Activated T-helper 1 cell treated with anti-CD3 and anti-CD28 coated beads, Interleukin-2, amount 50 U/mL, for 16 hours (primary cell): ENCODE measurements at places on chromosomes 5 and 9.
A peak's percentile ranks its signal among the peaks of the same experiment; 100 is the strongest.

DNA sequence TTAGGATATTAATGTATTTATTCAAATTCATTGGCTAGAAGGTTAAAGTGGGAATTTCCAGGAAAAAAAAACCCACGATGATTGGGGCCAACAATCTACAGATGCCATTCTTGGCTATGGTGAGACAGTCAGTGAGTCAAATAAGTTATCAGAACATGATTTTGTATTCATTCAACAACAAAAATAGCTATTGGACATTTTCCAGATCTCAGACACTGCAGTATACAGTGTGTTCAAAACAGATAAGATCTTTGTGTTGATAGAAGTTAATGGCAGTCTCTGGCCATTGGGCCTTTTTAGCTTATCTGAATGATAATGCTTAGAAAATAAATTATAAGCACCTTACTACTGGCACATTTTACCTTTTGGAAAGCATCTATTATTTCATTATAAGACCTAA lies 547.7 kb downstream of the MAT2B start:
- no peak for DNase-seq

- peak; percentile 0 for DNase-seq
Measured at GRCh38 chr5:56951126-56951945, 587 bp downstream of the MIER3 start.

DNA sequence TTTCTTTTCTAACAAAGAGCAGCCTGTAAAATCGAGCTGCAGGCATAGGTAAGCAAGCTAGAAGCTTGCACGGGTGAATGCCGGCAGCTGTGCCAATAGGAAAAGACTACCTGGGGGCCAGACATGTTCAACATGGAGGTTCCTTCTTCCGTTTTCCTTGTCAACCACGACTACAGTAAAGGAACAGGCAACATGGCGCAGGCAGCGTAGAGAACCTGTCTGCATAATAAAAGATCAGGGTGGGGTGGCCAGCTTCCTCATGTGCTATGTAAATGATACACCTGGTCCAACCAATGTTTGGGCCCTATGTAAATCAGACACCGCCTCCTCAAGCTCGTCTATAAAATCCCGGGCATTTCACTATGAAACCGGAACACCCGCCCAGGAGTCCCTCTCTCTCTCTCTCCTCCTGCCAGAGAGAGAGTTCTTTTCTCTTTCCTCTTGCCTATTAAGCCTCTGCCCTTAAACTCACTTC lies 103.8 kb upstream of the LIFR start:
- no peak for DNase-seq

DNA sequence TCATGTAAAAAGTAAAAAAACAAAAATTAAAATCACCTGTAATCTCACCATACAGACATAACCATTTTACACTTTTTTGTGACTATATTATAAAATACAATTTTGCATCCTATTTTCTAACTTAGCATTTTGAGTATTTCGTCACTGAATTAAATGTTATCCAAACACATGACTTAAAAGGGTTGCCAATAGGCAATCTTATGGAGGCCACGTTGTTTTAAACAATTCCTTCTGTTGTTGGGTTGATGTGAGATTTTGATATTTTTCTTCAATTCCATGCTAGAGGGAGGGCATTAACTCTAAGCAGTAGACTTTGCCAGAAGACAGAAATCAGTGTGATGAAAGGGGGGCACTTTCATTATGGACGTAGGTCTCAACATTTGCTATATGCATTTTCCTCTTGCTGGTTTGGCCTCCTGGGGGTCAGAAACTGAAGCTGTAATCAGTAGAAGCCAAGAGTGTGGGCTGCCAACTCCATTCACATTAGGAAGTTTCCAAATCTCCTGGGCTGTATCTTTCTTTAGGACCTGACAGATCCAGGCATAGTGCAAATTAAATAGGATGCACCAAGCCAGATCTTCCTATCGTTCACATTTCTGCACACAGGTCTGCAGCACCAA lies 614.2 kb upstream of the CLINT1 start:
- DNase-seq: no peak

DNA sequence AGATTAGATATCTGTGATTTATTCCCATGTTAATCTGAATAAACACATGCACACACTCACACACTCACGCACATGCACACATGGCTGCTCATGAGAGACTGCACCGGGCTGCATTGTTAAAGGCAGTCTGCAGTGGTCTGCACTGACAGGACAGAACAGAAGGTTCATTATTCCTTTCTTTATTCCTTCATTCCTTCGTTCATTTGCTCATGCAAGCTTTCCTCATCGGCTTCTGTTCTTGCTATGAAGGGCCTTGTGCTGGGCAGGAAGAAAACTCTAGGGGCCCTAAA lies 41.4 kb upstream of the FSTL4 start:
- DNase-seq: no peak

- DNase-seq: no peak
Measured at GRCh38 chr9:28320616-28321015, 747.3 kb upstream of the C9orf72 start.

GRCh38 chr9:27353474-27354229 lies 56.7 kb upstream of the EQTN start:
- DNase-seq: no peak

DNA sequence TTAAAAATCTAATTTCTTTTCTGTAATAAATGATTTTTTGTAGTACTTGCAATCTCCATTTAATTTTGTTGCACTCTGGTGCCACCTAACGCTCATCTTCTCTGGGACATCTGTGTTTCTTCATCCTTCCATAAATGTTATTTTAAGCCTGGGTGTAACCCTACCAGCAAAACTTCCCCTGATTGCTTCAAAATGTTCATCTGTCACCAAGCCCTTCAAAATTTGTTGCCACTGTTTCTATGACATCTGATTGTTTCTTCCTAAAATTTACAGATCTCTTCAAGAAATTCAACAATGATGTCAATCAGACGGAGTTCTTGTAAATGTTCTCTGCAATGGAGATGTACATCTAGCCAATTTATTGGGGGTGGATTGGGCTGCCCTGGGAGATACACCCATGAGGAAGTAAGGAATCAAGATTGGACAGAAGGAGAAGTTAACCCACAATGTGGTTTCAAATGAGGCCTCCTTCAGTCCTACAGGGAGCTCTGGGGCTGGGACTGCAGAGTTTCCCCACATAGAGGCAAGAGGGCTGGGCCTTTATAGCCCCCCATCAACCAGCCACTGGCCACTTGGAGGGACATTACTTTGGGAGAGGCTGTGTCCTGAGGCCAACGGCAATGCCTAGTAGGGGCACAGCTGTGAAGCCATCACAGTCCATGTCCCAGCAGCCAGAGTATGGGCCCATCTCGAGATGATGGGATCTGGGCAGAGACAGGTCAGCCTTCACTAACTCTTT lies 23.3 kb downstream of the MCTP1 start:
- DNase-seq: no peak

- DNase-seq: no peak
Measured at GRCh38 chr5:125756456-125756855, 666.8 kb upstream of the GRAMD2B start.

GRCh38 chr9:98107926-98108325 lies 11.1 kb downstream of the TRIM14 start:
- DNase-seq: no peak

GRCh38 chr5:170265522-170265921 lies 32.1 kb downstream of the LCP2 start:
- no peak for DNase-seq

DNA sequence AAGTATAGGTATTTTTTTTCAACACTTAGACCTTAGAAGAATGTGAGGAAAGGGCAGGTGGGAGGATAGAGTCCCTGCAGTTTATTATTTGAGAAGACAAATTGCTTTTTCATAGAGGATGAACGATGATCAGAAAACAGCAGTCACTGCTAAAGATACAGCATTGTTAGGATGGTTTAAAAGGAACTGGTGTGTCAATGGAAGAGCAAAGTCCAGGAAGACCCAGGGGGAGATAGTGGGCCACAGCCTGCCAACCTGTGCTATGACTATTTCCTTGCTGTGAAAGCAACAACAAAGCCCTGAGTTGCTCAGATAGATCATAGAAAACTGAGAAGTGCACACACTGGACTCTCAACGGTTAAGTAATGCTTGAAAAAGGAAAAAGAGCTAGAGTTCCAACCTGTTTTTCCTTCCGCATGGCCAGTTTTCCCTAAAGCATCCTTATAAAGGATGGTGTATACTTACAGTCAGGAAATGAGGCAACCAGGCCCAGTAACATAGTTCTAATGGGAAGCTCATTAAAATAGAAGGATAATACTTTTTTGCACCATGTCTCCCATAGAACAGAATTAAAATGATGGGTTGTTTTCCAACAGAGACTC lies 153.8 kb downstream of the CEMIP2 start:
- DNase-seq: no peak

GRCh38 chr9:98241357-98242300 lies 13.8 kb downstream of the TBC1D2 start:
- no peak for DNase-seq

- no peak for DNase-seq
Measured at GRCh38 chr9:29322240-29322639, 1749.0 kb upstream of the C9orf72 start.

DNA sequence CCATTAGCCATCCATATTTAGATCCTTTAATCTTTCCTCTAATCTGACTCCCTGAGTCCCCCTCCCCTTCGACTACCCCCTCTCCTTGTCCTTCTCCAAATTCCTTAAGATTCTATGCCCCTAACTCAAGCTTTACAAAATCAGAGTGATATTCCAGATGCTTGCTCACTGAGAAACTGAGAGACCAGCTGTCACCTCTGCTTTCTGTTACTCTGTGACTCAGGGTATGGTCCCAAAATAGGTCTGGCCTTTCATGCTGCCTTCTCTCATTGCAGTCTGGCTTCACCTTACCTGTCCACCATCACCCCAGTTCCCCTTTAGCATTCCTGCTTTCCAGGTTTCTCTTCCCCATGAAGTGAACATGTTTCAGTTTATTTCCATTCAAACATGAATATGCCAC lies 383.3 kb upstream of the SLC30A5 start:
- DNase-seq: no peak

GRCh38 chr9:136784249-136784996 lies 6.7 kb upstream of the TMEM141 start:
- DNase-seq: no peak

DNA sequence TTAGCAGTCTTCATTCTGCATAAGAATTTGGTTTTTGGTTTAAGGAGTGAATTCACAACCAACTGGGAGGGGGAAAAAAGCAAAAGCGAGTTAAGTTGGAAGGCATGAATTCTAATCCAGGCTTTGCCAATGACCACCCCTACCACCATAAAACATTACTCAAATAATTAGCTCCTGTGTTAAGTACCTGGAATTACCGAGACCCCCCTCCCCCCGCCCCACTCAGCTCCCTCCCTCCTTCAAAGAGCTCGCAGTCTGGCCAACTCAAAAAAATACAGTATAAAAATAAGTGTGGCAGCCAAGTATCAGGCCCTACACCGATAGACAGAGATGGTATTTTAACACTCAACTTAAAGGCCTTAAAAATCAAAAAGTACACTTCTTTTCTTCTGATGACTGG lies 492 bp downstream of the ATG12 start:
- no peak for DNase-seq

DNA sequence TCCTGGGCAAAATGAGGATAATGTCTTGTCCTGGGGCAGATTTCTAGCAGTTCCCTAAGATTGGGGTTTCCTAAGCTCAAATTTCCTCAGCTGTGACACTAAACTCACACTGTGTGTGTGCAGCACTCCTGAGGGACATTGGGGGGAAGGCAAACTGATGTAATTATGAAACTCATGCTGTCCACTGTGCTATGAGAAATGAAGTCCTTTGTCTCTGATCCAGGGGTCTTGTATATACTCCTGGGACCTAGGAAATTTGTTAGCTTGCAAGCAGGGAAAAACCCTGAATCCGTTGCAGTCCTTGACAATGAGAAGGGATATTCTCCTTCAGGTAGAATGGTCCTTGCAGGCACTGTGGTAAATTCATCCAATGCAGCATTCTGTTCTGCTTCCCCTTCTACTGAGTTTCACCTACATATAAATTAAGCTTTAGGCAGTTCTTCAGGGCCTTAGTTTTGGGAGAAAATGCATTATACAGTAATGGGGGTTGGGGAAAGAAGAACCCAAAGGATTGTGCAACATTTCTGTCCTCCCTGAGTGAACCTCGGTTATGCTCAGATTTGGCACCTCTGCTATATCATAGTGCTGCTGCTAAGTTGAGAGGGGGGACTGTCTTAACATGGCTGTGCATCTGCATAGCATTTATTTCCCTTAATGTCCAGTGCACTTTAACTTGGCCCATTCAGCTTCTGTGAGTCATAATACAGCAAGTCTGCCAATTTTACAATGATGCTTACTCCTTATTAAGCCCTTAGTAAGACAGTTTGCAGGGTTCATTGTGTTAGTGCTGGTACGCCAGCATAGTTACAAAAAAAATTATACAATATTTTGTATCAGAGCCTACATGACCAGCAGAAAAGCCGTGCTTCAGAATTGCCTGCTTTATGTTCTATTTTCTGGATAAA lies 80.2 kb downstream of the PJA2 start:
- DNase-seq: no peak

DNA sequence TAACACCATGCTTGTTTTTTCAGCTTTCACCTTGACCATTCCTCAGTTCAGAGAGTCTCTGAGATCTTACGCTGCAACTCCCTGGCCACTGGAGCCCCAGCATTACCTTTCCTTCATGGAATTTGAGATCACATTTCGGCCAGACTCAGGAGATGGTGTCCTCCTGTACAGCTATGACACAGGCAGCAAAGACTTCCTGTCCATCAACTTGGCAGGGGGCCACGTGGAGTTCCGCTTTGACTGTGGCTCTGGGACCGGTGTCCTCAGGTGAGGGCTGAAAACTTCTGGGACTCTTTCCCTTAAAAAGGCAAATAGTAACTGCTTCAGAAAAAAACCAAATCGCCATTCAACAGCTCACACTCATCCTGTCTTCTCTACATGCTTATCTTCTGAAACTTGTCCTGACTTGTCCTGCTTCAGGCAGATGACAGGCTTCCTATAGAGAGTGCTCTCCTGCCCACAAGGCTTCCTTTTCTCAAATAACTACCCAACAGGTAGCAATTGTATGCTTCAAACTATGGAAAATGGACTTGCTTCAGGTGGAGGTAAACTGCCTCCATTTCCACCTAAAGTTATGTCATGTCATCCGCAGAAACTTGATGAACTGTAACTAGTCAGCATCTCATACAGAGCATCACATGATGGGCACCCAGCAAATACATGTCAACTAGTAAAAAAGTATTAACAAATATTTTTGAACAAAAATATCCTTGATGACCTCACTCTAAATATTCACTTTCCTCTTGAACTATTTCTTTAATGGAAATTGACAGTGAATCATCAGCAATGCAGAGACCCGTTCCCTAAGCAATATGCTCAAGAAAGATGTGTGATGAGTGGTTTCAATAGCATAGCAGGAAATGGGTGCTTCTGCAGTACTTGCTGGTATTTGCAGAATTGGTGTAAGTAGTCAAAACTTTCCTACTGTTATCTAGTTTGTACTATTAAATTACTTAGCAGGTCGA lies 129.2 kb downstream of the LIFR start:
- DNase-seq: no peak

DNA sequence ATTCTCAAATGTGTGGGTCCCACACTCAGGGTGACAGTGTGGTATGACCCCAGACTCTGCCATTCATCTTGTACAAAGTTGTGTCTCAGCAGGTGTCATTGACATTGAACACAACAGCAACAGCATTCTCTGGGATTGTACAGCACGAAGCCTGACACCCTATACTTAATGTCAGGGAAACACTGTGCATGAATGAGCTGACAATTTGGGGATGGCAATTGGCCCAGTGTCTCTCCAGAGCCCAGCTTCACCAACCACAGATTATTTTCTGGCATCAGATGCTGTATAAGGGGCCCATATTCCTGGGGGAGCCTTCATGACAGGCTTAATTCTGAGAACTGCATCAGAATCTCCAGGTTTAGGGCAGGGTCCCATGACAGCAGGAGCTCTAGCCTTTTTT lies 143.2 kb downstream of the GCNT1 start:
- DNase-seq: no peak

GRCh38 chr5:154446195-154447088 lies 645 bp downstream of the SAP30L start:
- DNase-seq: peak; percentile 8
